ENCODE measurements at places on chromosomes 3 and 15.

- DNase-seq: no peak
Measured at GRCh38 chr15:96538491-96538890, 208.0 kb downstream of the NR2F2 start.

GRCh38 chr15:74769463-74770025 lies 12.3 kb upstream of the CSK start:
- no peak for DNase-seq

DNA sequence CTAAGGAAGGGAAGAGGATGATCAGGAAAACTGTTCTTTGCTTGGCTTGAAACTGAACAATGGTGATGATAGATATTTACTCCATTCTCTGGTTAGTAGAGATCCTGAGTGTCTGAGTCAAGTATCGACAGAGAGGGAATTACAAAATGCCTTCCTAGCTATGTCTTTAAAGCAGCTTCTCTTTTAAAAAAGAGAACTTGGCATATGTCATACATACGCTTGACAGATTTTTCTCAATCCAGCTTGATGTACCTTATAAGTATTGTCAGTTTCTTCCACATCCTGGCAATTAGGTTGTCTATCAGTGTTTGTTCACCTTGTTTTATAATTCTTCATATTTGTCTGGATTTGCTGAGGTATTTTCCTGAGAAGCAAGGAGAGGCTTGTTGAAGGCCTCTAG lies 5.0 kb upstream of the EPHB1 start:
- DNase-seq: no peak

GRCh38 chr15:101092156-101092866 lies 159.5 kb downstream of the CHSY1 start:
- DNase-seq: no peak

GRCh38 chr3:61985020-61985419 lies 388.3 kb downstream of the FEZF2 start:
- DNase-seq: no peak

- DNase-seq: no peak
Measured at GRCh38 chr3:119240101-119240590, 532 bp downstream of the B4GALT4 start.

DNA sequence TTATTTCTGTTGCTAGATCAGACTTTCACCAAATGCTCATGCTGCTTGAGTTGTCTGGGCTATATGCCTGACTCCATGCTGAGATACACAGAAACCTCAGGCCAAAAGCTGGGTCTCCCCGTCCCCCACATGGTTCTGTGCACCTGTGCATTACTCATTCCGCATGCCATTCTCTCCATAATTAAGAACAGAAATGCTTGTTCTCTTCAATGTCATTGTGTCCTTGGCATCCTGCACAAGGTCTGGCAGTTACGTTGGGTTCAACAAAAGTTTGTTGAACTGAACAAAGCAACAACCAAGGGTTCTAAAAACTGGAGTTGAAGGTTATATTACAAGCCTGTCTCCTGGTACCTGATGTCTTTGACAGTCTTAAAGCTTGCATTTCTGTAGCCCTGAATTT lies 177.5 kb downstream of the FNDC3B start:
- no peak for DNase-seq
